ENCODE measurements at places on chromosomes 4 and X.

DNA sequence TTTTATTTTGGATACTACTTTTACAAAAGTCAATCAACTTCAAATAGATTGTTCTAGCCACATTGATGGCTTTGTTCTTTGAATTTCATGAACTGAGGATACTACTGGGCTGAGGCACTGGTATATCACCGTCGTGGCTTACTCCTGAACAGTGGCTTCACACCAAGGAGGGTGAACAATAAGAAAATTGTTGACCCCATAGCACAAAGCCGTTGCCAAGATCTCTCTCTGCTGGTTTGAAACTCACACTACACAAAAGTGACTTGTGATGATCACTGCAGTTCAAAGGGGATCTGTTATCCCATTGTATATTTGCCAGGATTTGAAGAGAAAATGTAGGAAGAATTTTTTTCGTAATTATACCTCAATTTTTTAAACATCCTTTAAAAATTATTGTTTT, 119.6 kb downstream of the PDLIM5 start:
- no peak overlapping the region for H3K4me3 ChIP-seq
- no peak for DNase-seq
- H3K27ac ChIP-seq: no peak overlapping the region

DNA sequence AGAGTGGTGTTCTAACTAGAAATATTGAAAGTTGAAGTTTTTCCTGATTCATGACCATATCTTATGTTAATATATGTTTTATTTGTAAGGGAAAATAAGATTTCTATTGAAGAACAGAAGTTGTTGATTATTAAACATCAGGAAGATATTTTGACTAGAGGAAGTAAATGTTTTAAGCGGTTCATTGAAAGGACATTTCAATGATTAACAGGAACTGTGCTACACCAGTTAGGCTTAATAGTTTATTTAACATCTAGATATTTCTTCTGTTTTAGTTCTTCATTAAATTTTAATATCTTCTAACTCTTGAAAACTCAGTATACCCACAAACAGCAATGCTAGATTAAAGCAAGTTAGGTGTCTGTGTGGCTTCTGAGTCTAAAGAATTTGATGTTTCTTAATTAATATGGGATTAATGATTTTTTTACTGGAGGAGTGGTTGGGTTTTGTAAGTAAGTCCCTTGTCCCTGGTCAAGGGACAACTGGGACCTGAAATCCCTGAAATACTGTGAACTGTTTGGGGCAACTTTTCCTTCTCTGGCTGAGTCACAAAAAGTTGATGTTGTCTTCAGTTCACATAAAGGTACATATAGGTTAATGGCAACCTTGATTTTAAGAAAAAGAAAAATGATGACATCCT, 42.9 kb upstream of the CYP4V2 start:
- peaks cover 12% of the 10 kb centered on the region for H3K27me3 ChIP-seq
- no peaks in the 10 kb centered on the region for H3K4me1 ChIP-seq
- H3K4me3 ChIP-seq: no peak overlapping the region

- no peaks in the 10 kb centered on the region for H3K4me1 ChIP-seq
- no peaks in the 10 kb centered on the region for H3K36me3 ChIP-seq
- no peak for DNase-seq
- H3K27ac ChIP-seq: no peak overlapping the region
These were observed 244.7 kb downstream of the ENOX2 start for GRCh38 chrX:130658310-130658709.

DNA sequence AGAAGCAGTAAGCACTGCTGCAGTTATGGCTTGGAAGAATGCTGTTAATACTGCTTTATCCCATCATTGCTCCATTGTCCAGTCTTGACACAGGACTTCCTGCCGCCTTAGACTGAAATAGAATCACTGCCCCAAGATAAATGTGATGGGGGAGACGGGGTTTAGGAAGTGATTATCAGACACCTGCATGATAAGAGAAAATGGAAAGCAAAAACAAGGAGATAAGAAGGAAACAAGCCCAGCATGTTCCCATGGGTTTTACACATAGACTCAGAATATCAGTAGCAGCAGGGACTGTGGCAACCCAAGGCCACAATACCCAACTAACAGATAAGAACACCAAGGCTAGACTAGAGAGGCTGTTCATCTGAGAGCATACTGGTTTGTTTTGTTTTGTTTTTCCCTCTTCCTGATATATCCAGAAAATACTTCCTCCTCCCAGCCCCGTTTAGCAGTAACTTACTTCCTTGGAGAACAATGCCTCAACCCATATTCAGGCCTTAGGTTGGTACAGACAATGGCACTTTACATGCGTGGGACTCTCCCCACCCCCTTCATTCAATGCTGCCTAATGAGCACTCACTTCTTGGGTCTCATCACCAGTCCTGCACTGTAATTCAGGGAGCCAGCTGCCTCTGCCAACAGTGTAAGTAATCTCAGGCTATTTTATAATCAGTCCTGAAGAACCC, 232.6 kb downstream of the CBR4 start:
- H3K27ac ChIP-seq: no peak overlapping the region
- no peaks in the 10 kb centered on the region for H3K27me3 ChIP-seq
- no peak overlapping the region for H3K4me3 ChIP-seq
- no peaks in the 10 kb centered on the region for H3K4me1 ChIP-seq
- no peaks in the 10 kb centered on the region for H3K36me3 ChIP-seq

DNA sequence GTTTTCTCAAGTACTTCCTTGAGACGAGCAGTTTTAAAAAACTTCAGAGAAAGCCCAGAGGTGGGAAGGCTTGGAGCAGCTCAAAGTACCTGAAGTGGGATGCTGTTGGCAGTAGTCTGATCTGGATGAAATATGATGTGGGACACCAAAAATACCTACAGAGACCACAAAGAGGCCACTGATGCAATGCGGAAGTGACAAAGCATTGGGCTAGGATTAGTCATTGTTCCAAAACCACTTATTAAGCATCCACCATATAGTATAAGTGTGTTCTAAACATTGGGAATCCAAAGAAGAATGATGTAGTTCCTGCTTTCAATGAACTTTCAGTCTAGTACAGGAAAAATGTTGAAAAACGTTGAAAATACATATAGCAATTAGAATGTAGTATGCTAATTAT, 386.1 kb upstream of the CNKSR2 start:
- no peak for DNase-seq
- no peaks in the 10 kb centered on the region for H3K36me3 ChIP-seq
- H3K27me3 ChIP-seq: no peaks in the 10 kb centered on the region
- H3K27ac ChIP-seq: no peak overlapping the region
- H3K4me3 ChIP-seq: no peak overlapping the region

DNA sequence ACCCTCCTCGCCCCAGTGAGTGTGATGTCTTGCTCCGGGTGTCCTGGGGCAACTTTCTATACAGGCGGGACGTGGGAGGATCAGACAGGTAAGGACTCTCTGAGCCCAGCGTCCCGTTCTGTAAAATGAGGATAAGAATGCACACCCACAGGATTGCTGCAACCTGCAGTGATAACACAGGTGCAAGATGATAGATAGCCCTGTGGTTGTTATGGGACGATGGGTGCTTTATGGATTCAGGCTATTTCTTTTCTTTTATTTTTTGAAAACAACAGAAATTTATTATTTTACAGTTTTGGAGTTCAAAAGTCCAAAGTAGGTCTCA, 28.6 kb downstream of the BEX3 start:
- H3K4me1 ChIP-seq: no peaks in the 10 kb centered on the region
- H3K27ac ChIP-seq: no peak overlapping the region

Measured in GM12878 (cell line).